H9 (cell line): ENCODE measurements at places on chromosomes 7 and 10. TPM values are rescaled to one million over a fixed set of nuclear protein-coding genes. Genes with fewer than 3 reads are reported as not detected.

The CFAP70 gene
- 0.24 and 0.26 TPM in 2 replicates for total RNA-seq

The PRPS1L1 gene
- not detected in 2 replicates for total RNA-seq

The DMBT1 gene
- 0.04 TPM in 1 of 2 replicates, not detected in the other for total RNA-seq

DNA sequence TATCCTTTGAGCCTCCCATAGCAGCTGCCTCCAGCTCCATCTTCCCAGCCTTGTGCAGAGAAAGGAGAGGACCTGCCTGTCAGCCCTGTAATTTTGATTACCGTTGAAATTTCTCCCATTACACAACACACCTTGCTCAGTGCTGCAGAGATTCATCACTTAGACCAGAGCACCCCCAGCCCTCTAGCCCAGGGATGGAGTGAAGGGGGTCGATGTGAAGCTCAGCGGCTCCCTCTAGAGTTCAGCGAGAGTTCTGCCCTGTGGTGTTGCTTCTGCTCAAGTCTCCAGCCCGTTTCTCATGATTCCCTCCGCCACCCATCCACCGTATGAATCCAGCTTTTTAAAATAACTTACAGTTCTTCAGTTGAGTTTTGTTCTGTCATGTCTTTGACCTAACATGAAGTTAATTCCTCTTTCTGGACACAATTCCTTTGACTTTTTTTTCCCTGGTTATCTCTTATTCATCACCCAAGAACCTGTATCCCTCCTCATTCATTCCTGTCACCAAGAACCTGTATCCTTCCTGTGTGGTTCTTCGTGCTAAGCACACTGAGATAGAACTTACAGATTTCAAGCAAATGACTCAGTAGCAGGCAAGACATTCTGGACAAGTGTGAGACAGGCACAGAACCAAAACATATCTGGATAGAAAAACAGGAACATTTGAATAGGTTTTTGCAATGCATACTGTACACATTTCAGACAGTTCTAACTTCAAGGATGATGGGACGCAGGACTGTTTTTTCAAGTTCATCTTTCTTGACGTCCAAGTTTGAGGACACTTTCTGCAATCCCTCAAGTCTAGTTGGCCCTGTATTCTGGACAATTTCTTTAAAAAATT is 35.0 kb upstream of the ZNF32 start:
- DNase-seq: peak; percentile 71

GRCh38 chr7:19020711-19021110 is 96.7 kb downstream of the TWIST1 start:
- DNase-seq: no peak

GRCh38 chr10:88562152-88562551 is 21.0 kb downstream of the RNLS start:
- no peak for DNase-seq

The FEZF1 gene
- total RNA-seq: 37.8 and 41.5 TPM in 2 replicates

DNA sequence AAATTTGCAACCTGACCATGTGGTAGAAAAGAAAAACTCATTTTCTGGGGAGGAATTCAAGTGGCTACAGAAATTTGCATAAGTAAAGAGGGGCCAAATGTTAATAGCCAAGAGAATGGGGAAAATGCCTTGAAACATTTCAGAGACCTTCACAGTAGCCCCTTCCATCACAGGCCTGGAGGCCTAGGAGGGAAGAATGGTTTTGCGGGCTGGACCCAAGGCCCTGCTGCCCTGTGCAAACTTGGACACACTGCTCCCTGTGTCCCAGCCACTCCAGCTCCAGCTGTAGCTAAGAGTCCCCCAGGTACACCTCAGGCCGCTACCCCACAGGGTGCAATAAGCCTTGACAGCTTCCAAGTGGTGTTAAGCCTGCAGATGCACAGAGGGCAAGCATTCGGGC is 16.4 kb upstream of the DNAH11 start:
- no peak for DNase-seq

The CPN1 gene
- not detected in 2 replicates for total RNA-seq

GRCh38 chr10:131354380-131354779 is 42.9 kb upstream of the TCERG1L start:
- DNase-seq: no peak

The AKR1C4 gene
- not detected in 2 replicates for total RNA-seq

GRCh38 chr7:44226396-44226753 is 25.6 kb downstream of the YKT6 start:
- no peak for DNase-seq

GRCh38 chr10:58701405-58702135 is 188.9 kb downstream of the BICC1 start:
- no peak for DNase-seq

DNA sequence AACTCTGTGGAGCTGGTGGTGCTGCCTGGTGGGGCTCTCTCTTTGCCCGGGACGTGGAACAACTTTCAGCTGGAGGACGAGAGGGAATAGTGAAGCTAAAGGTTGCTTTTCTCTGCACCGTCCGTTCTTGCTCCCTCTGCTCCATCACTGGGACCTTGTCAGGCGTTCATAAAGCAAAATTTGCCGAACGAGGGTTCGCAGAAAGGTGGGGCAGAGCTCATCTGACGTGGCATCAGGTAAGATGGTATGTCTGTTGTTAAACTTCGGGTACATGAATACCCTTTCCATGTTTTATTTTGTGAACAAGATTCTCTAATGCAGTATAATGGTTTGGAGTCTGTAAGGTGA is 416 bp downstream of the BBS9 start:
- no peak for DNase-seq

- DNase-seq: no peak
These were observed 6.5 kb downstream of the TSPAN15 start for GRCh38 chr10:69457771-69458237.

GRCh38 chr10:43610636-43611035 is 4.4 kb downstream of the ZNF485 start:
- DNase-seq: no peak

DNA sequence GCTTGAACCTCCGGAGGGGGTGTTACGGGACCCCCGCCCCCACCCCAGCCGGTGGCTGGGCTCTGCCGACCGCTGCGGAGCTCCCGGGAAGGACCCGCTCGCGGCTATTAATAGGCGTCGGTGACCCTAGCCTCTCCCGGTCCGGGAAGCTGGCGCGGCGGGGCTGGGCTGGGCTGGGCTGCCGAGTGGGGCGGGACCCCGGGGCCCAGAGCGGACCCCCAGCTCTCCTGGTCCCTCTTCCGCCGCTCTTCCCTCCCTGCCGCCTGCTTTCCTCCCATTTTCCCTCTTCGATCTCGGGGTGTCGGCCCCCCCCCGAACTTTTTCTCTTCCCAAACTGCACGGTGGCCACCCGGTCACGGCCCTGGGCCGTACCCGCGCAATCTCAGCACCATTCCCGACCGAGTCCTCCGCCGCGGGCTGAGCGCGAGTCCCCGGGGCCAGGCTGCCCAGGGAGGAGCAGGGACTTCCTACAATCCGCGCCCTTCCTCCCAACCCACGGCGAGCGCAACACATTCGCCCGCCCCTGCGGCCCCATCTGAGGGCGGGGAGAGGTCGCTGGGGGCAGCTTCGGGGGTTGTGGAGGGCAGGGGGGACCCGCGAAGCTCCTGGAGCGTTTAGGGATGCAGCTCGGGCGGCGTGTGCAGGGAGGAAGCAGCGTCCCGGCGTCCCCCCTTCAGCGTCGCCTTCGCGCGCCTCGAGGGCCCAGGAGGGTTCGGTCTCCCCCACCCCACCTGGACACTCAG is 3.1 kb upstream of the ELFN1 start:
- peak; percentile 36 for DNase-seq

DNA sequence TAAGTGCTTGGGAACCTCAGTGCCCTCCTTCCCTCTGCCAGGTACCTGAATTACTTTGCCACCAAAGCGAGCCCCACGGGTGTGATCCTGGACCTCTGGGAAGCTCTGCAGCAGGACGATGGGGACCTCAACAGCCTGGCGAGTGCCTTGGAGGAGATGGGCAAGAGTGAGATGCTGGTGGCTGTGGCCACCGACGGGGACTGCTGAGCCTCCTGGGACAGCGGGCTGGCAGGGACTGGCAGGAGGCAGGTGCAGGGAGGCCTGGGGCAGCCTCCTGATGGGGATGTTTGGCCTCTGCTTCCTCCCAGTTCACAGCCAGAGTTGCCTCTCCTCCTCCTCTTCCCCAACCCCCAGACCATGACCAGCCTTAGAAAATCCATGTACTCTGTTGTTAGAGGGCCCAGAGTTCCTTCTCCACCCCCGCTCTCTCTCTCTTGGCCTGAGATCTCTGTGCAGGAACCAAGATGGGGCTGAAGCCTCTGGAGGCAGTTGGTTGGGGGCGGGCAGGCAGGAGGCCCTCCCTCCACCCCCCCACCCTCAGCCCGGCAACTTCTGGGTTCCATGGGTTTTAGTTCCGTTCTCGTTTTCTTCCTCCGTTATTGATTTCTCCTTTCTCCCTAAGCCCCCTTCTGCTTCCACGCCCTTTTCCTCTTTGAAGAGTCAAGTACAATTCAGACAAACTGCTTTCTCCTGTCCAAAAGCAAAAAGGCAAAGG is 19.8 kb upstream of the SLC29A3 start:
- no peak for DNase-seq

The ACTL6B gene
- 0.33 and 0.50 TPM in 2 replicates for total RNA-seq

- DNase-seq: no peak
These were observed 166.5 kb downstream of the TMEM26 start for GRCh38 chr10:61286686-61287085.

DNA sequence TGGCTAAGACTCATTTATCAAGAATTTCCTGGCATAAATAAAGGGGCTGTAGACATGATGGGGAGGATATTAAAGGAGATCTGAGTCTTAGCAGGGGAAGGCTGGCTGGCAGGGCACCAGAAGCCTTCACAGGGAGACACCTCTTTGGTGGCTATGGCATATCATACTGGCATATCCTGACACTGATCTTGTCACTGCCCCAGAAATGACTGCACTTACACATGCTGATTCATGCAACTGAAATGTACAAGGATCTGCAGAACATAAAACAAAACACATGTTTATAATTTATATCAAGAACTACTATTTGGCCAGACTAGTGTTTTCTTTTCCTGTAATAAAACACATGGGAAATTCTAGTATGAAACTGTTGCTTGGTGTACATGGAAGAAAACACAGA is 5.5 kb upstream of the LIPN start:
- no peak for DNase-seq

The CCL26 gene
- total RNA-seq: 8.7 and 9.3 TPM in 2 replicates

The AKR1C8 gene
- total RNA-seq: not detected in 2 replicates

- DNase-seq: no peak
These were observed 295.2 kb downstream of the GATA3 start for GRCh38 chr10:8349610-8350249.
